ENCODE measurements at places on chromosomes 6 and 20.

DNA sequence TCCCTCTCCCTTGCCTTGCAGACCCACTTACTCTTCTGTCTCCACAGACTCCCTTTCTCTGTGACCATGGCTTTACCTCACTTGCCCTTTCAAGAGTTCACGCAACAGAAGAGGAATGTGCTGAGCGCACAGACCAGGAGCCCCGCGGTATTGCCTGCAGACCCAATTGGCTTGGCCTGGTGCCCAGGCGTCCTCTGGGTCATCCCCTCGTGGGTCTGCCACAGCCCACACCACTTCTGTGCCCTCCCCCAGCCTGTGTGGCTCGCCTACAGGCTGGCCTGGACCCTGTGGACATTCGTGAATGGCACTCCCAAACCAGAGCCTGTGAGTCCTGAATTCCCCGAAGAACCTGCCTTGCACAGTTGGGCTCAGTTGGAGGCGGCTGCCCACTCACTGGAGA lies 15.3 kb upstream of the NINL start:
- DNase-seq: peak; percentile 33

GRCh38 chr20:4951299-4951698 lies 50.0 kb downstream of the SLC23A2 start:
- peak; percentile 83 for DNase-seq

DNA sequence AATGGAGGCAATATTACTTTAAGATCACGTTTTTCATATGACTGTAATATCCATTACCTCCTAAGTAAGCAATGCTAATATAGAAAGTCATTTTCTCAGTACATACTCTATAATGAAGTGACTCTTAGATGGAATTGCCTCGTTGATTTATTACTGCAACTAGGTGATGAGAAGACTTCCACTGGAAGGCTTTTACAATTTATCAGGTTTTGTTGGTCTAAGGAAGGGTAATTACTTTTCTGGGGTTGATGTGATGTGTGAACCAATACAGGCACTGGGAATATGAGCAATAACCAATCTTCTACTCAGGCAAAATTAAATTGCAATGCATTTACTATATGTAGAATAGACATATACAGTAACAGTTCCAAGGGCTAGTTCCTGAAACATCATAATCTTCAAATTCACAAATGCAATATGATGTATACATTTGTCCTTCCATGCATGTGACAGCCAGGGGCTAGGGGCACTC lies 635.0 kb downstream of the QKI start:
- DNase-seq: no peak

GRCh38 chr6:136031982-136032381 lies 180.5 kb downstream of the PDE7B start:
- DNase-seq: peak; percentile 83

GRCh38 chr6:31871046-31871659 lies 7.6 kb downstream of the SLC44A4 start:
- peak; percentile 7 for DNase-seq

- no peak for DNase-seq
Measured at GRCh38 chr6:88499845-88500699, 333.9 kb upstream of the CNR1 start.

Measured in fibroblast of mammary gland (primary cell).